ENCODE measurements at places on chromosomes 12 and 14.

DNA sequence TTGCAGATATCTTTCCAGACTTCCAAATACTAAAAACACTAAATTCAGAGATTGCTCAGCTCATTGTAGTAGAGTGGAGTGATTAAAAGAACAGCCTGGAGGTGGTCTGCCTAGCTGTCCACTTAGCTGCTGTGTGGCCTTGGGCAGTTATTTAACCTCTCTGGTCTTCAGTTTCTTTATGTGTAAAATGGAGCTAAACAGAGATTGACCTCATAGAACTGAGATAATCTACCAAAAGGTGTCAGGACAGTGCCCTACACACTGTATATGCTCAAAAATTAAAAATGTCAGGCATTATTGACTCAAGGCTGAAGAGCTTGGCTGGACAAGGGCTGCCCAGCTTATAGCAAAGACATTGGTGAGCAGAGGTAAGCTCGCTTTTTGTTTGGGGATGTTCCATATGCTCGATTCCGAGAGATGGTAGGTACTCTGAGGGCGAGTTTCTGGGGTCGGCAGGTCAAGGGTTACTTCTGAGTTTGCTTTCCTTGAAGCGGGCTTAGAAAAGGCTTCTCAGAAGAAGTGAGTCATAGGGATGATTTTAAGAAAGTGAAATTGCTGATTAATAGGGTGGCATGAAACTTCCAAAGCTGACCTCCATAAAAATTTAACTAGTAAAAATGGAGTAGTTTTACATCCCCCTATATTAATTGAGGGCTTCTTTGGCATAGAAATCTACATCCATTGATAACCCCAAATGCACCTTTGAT lies 107.5 kb downstream of the GPATCH2L start:
- no peak for DNase-seq

DNA sequence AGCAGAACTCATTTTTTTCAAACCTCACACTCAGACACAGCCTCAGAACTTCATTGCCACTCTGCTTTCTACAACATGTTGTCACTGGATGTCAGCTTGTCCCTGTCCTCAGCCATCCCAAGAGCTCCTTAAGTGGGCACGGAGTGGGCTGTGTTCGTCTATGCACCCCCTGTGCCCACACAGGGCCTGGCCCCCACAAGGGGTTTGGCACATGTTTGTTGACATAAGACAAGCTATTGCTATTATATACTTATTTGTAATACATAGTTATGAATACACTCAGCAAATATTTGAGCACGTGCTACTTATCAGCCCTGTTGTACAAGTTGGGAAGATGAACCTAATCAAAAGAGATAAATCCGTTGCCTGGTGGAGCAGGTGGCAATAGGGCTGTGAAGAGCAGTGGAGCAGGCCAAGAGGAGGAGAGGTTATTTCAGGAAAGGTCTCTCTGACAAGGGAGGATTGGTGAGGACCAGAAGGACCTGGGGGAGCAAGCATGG lies 4.3 kb upstream of the BDKRB1 start:
- no peak for DNase-seq

GRCh38 chr14:56333359-56334292 lies 215.4 kb downstream of the PELI2 start:
- DNase-seq = no peak

DNA sequence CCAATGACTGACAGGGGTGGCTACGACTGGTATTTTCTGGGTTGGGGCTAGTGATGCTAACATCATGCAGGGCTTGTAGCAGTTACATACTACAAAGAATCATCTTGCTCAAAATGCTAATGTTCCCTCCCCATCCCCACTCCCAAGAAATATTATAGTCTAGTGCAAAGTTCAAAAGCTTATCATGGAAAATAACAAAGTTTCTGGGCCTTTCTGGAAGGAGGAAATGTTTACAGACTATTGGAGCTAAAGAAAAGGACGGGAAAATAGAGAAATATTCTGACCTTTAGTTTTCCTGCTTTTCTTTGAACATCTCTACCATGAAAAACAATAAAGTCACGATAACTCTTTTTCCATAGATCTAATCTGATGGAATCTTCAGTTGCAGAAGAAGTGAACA lies 23.2 kb downstream of the GSG1 start:
- DNase-seq = no peak

GRCh38 chr12:40107098-40107802 lies 1.4 kb upstream of the SLC2A13 start:
- peak; percentile 89 for DNase-seq

- DNase-seq = no peak
These were observed 104.8 kb downstream of the DUSP6 start for GRCh38 chr12:89247541-89247942.

- peak; percentile 50 for DNase-seq
These were observed at the start of gene EFS for GRCh38 chr14:23365036-23365731. Gene EFS (minus strand): TSS chr14:23365172. CDS start chr14:23365025, 147 bp downstream.

DNA sequence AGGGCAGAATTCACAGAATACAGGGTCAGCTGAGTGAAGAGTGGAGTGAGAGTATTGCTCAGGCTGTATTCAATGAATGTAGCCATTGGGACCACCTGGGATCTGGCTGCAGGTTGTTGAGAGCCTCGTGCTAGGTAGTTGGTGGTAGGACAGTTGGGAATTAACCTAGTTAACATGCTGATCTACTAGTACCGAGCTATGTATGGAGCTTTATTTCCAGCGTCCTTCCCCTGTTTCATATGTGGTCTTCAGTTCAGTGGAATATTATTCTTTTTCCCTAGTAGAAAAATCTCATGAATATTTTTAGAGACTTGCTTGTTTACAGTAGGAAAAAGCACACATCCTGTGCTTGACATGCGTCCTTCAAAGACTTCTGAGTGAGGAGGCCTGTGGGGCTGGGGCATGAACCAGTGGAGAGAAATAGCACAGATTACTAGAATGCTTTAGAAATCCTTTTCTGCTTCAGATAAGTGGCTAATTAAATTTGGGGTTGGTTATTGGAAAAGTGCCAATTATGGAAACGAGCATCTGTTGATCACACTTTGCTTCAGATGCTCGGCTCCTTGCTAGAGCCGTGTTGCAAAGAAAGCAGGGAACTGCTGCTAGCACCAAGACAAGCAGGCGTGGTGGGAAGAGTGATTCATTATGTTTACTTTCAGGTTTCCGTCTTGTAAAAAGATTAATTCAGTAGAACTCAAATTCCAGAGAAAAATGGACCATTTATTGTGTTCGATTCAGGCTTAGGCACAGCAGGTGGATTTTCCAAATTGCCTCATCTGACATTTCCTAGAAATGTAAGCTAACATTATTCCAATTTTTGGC lies 53.6 kb downstream of the ARF6 start:
- no peak for DNase-seq

GRCh38 chr14:88660056-88660455 lies 97.2 kb downstream of the ZC3H14 start:
- no peak for DNase-seq

DNA sequence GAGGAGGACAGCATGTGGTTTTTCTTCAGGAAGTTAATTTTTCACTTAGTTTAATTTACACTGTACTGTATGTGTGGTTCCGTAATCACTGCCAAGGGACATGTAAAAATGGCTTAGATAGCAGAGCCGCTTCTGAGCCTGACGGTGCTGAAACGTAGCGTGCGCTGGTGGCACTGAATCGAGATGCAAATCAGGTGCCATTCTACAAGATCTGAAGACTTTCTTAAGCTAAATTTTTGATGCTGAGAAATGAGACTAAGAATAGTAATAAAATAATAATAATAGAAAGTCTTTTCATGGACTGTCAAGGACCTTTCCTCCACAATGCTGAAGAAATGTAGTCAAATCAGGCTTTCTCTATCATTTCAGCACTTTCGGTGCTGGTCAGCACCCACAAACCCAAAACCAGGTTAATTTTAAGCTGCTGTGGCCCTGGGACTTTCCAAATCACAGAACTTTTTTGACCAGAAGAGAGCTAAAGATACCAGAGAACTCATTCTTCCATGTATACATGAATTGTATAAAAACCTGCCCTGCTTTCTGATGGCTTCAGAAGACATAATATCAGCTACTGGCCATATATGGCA lies 183.3 kb upstream of the LMO3 start:
- DNase-seq = peak; percentile 14

GRCh38 chr12:97131220-97131981 lies 224.3 kb downstream of the NEDD1 start:
- no peak for DNase-seq

DNA sequence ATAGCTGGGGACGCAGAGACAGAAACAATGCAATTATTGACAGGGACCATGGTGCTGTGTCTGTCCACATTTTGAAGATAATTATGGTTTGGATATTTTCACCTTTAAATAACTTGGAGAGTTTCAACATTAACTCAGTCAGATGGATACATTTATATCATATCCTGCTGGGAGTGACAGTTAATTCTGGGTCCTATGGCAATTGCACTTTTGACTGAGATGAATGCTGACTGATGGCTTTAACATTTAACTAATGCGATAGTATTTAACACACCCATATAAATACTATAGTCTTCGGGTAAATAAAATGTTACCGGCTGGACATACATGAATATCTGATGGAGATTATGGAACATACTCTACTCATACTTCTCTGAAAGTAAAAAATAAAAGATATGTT lies 118.3 kb downstream of the LRRK2 start:
- no peak for DNase-seq

- DNase-seq = peak; percentile 26
These were observed 473.9 kb downstream of the BCL11B start for GRCh38 chr14:98798099-98798498.

GRCh38 chr14:99677231-99678140 lies 6.6 kb upstream of the CYP46A1 start:
- no peak for DNase-seq

GRCh38 chr12:53230108-53230845 lies 1.7 kb downstream of the RARG start:
- DNase-seq = no peak

- no peak for DNase-seq
These were observed 106.5 kb downstream of the KCNH5 start for GRCh38 chr14:62938778-62939177.

DNA sequence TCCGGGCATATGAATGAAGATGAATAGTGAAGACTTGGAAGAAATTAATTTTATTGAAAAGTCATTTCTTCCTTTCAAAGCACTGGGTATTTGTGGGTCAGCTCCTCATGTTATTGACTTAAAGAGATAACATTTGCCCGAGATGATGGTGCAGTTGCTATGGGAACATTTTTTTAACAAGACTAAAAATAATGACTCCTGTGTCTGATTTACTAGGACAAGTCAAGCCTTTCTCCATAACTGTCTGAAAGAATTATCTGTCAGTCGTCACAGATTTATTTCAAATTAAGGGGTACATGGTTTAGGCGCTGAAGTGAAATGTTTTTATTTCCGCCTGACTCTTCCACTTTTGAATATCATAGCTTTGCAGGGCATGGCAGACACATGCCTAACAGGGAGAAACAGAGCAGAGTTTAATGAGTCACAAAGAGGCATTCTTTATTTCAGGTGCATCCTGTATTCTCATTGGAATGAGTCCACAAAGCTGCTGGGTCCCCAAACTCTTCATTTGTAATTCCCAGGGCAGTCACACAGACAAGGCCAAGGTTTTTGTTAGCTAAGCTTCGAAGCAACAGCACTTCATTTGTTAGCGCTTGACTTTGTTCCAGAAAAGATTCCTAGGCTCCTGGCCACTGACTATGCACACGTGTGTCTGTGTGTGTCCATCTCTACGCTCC lies 4.3 kb upstream of the GPHB5 start:
- DNase-seq = no peak

- DNase-seq = no peak
These were observed 109.9 kb downstream of the NCOR2 start for GRCh38 chr12:124457287-124458219.

- DNase-seq = peak; percentile 46
These were observed 142.8 kb downstream of the PAWR start for GRCh38 chr12:79547735-79548609.

DNA sequence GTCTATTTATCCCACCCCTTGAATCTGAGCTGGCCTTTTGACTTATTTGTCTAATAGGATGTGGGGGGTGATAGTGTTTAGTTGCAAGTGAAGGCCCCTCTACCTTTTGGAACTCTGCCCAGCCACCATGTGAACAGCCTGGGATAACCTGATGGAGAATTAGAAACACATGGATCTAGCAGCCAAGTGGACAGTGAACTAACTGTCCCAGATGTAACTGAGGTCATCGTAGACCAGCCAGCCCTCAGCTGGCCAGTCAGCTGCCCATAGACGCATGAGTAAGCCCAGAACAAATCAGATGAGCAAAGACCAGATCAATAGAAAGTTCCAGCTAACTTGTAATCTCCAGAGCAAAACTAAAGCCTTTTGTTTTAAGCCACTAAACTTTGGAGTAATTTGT lies 19.0 kb downstream of the KLRB1 start:
- DNase-seq = no peak

DNA sequence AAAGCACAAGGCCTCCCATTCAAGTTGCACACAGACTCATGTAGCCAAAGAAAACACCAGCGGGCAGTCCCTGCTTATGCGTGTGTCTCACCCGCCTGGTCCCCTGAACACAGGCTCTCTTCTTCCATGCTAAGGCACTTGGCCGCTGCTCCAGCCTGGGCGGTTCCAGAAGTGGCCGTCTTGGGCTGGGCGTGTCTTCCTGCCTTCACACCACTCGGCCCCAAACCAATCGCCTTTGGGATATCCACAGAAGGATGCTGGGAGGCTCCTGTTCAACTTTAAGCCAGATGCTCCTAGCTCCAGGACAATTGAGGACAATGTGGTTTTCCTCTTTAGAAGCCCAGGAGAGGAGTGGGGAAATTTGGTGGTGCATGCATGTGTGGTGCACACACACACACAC lies 2.2 kb downstream of the SCARB1 start:
- DNase-seq = no peak

- DNase-seq = no peak
These were observed 201.8 kb upstream of the CCDC196 start for GRCh38 chr14:66284346-66284745.

GRCh38 chr14:28926122-28926521 lies 159.5 kb downstream of the FOXG1 start:
- DNase-seq = no peak

DNA sequence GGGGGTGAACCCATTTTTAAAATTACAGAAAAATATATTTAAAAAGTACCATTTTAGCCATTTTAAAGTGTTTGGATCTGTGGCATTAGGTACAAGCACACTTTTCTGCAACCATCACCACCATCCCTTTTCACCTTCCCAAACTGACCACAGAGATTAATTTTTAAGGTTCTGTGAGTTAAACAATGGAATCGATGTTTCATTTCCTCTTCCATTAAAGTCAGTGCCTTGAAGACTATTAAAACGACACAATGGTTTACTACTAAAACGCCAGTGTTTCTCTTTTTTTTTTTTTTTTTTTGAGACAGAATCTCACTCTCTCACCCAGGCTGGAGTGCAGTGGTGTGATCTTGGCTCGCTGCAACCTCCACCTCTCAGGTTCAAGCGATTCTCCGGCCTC lies 78.1 kb upstream of the GPR68 start:
- DNase-seq = no peak

DNA sequence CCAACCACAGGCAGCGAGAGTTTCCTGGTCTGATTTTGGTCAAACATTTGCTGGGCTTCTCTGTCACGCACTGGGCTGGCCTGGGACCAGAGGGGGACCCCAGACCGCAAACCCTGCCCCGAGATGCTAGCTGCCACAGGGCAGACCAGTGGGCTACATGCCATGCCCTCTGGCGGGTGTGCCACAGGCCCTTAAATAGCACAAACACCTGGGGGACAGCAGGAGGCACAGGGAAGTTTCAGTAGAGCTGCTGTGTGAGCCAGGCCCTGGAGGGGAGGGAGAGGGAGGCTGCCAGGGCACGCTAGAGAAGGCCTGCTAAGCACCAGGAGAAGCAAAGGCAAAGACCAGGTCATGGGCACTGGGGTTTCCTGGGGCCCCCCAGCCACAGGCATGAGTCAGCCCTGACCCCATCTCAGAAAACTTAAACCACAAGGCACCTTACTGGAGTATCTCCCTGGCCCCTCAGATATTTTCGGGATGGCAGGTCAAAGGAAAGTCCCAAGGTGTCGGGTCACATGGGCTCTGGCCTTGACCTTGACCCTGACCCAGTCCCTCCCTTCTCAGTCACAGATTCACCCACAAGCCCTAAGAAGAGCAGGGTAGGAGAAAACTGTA lies 29.2 kb downstream of the ITPK1 start:
- no peak for DNase-seq
